ENCODE measurements at places on chromosomes 3 and 15. TPM values are rescaled to one million over a fixed set of nuclear protein-coding genes. Genes with fewer than 3 reads are reported as not detected.

The CPA3 gene
- total RNA-seq, result not detected

The ACKR2 gene
- total RNA-seq, result not detected

The CRABP1 gene
- total RNA-seq, result 0.68 TPM

The KLF15 gene
- total RNA-seq, result 0.73 TPM

The INO80 gene
- total RNA-seq, result 12.2 TPM

The SLC7A14 gene
- not detected for total RNA-seq

The ADAMTS7 gene
- total RNA-seq, result 11.0 TPM

The TPRG1 gene
- 0.14 TPM for total RNA-seq

The CELF6 gene
- total RNA-seq, result 0.12 TPM

The NKIRAS1 gene
- 9.9 TPM for total RNA-seq
